M059J (cell line): ENCODE measurements at places on chromosomes 1 and 21. TPM values are rescaled to one million over a fixed set of nuclear protein-coding genes. Genes with fewer than 3 reads are reported as not detected.

GRCh38 chr1:116826818-116827606 lies 72.8 kb downstream of the CD2 start:
- DNase-seq = peak; percentile 90

DNA sequence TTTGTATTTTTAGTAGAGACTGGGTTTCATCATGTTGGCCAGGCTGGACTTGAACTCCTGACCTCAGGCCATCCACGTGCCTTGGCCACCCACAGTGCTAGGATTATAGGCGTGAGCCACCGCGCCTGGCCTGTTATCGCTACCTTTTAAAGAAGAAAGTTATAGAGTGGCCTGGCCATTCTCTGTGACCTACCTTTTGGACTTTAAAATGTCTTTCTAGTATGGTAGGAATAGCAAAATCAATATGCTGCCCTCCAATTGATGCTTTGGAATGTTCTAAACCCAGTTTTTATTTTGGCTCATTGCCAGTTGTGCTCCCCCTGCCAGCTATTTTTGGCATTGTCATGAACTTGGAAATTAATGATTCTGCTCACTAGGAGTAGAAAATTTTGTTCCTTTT lies 19.9 kb downstream of the HIPK1 start:
- no peak for DNase-seq

DNA sequence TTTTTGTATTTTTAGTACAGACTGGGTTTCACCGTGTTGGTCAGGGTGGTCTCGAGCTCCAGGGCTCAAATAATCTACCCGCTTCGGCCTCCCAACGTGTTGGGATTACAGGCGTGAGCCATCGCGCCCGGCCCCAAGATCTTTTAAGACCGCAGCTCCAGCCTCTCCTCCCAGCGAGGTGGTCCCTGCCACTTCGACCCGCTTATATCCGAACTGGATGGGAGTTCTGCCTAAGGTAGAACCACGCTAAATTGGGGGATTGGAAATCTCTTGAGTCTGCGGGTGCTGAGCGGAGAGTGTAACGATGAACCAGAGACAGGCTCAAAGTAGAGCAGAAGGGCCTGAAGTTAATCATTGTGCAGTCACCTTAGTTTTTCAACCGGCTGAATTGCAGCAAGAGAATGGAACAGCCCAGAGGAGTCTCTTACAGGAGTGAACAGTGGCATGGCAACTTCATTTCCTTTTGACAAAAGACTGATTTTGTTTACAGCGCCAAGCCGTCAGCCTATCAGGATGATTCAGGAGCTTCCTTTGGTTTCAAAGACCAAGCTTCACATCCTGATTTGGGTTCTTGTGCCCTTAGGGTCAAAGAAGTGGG lies 726 bp upstream of the CYB5R1 start:
- DNase-seq = peak; percentile 51

- no peak for DNase-seq
These were observed 8.9 kb downstream of the OR2T11 start for GRCh38 chr1:248625971-248626370.

- DNase-seq = peak; percentile 70
These were observed 40.4 kb upstream of the GOLT1A start for GRCh38 chr1:204254031-204254661.

DNA sequence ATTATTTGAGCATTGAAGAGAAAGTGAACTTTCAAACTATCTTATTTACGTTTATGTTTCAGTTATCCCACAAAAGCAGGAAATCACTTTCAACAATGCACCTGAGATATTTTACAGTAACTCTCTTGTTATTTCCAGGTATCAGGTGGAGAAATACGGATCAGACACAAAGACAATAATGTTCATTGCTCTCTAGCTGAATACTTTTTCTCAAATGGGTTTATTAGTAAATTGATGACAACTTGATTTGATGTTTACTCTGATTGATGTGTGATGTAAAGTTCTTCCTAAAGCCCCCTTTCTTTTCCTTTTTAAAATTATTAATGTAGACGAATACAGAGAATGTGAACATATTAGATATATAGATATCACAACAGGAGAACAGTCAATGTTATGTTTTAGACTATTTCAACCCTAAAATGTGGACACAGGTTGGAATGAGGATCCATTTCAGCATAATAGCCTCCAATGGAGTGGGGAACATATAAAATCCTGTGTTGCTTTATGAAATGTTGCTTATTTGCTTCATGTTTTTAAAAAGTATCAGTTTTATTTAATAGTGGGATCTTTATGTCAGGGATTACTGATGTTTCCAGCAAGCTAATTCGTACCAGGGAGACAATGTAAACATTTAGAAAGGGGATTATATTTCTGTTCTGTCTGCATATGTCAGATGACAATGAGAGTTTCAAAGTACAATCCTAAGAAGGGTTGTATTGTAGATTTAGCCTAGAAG lies 1522.3 kb upstream of the TPTE start:
- DNase-seq = no peak

DNA sequence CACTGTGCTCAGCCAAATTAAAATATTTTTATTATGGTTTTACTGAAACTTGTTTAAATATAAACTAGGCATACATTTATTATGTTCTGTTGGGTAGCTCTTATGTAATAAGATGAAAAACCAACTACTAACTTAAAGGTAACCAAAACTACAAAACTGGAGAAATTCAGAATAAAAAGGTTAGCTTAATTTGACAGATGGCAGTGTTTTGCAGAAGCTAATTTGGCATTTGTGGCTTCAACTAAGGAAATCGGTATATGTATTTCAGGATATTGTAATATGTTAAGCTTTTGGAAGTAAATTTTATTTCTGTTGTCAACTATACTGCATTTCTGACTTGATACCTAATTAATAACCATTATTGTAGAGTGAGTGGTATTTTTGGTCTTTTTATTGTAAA lies 18.8 kb downstream of the USP25 start:
- no peak for DNase-seq

DNA sequence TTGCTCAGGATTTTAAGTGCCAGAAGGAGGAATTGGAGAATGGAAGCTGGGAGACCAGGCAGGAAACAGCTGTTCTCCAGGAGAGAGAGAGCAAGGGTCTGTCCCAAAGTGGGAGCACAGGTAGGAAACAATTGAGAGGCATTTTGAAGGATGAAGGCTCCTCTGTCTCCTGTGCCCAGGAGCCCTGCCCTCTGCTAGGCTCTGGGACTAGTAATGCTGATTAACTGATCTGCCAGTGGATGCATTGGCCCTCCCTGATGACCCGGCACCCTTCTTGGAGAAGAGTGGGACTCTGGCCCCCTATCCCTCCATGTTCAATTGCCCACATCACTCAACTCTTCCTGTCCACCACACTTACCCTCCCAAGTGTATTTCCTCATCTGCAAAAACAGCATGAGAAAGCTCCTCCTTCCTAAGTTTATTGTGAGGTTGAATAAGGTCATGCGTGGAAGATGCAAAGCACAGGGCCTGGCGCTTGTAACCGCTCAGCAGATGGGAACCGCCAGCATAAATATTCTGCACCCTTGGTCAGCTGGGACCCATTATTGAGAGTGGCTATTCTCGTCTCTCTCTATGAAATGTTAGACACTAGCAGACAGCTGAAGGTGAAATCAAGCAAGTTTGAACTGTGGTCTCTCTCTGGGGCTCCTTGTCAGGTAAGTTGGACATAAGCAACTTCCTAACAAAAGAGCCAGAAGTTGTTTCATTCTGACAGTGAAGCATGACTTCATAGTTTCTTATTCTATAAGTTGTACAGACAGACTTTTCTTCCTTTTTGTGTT lies 63.0 kb upstream of the ANGPTL1 start:
- DNase-seq = no peak

GRCh38 chr1:173420330-173420806 lies 56.8 kb upstream of the PRDX6 start:
- DNase-seq = peak; percentile 83

DNA sequence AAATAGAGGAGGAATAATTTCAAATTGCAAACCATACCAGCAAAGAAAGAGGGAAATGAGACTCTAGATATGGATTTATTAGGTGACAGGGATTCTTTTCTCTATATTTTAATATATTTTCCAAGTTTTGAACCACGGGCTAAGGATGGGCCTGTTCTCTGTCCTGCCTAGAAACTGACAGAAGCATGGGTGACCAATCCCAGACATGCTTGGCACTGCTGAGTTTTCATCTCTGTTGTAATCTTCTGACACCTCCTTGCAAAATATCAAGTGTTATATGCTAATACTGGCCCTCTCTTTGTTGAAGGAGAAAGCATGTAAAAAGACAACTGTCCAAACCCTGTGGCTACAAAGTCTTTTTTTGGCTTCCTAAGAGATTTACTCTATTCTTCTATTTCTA lies 774 bp upstream of the ANGPTL7 start:
- DNase-seq = no peak

- peak; percentile 13 for DNase-seq
These were observed 58.1 kb downstream of the NME7 start for GRCh38 chr1:169309178-169310166.

GRCh38 chr1:40248412-40248811 lies 675 bp downstream of the TMCO2 start:
- no peak for DNase-seq

GRCh38 chr1:24925082-24925779 lies 4.8 kb downstream of the RUNX3 start:
- DNase-seq = no peak

- DNase-seq = no peak
These were observed 10.5 kb downstream of the ANXA9 start for GRCh38 chr1:150992626-150993025.

DNA sequence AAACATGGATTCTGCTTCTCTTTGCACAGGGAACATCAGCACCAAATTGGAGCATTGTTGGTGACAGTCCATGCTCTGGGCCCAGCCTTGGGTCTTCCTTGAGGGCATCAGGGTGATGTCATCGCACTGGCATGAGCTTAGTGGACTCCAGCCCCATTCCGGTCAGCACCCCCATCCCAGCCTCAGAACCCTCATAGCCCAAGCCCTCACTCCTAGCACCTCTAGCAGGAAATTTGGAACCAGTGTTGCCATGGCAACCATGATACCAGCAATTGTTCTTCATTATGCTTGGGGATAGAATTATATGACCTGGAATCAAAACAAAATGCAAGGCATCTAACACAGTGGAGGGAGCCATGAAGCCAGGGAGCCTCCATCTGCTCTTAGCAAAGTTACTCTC lies 83.1 kb downstream of the VWA5B1 start:
- peak; percentile 89 for DNase-seq

GRCh38 chr1:31505911-31506497 lies 70.3 kb upstream of the TINAGL1 start:
- DNase-seq = peak; percentile 94

DNA sequence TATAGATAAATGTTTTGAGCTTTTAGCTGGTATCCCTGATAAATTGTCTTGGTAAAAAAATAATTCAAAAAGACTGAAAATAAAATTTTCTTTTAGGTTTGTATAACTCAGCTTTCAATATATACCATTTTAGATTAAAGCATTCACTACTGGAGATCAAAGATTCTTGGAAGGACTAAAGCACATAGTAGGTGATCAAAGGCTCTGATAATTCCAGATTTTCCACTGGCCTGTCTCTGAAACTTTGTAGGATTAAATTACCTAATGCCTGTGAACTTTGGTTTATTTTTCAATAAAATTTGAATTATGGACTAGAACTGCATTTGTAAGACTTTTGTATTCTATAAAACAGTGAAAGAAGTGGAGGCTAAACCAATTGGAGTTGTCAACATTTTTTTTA lies 1.2 kb upstream of the RGS18 start:
- DNase-seq = no peak

DNA sequence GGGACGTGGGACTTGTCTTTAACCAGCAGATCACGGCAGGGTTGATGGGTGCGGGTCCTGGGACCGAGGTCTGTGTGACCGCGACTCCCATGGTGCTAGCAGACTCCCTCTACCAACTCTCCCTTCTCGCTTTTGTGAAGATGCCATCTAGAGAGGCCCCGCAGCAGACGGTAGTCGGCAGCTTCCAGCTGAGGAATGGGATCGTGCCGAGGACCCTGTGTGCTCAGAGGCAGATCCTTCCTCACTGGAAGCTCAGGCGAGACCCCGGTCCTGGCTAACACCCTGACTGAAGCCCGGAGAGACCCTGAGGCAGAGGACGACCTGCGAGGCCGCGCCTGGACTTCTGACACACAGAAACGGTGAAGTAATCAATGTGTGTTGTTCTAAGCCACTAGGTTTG lies 12.5 kb upstream of the SPATC1L start:
- no peak for DNase-seq

DNA sequence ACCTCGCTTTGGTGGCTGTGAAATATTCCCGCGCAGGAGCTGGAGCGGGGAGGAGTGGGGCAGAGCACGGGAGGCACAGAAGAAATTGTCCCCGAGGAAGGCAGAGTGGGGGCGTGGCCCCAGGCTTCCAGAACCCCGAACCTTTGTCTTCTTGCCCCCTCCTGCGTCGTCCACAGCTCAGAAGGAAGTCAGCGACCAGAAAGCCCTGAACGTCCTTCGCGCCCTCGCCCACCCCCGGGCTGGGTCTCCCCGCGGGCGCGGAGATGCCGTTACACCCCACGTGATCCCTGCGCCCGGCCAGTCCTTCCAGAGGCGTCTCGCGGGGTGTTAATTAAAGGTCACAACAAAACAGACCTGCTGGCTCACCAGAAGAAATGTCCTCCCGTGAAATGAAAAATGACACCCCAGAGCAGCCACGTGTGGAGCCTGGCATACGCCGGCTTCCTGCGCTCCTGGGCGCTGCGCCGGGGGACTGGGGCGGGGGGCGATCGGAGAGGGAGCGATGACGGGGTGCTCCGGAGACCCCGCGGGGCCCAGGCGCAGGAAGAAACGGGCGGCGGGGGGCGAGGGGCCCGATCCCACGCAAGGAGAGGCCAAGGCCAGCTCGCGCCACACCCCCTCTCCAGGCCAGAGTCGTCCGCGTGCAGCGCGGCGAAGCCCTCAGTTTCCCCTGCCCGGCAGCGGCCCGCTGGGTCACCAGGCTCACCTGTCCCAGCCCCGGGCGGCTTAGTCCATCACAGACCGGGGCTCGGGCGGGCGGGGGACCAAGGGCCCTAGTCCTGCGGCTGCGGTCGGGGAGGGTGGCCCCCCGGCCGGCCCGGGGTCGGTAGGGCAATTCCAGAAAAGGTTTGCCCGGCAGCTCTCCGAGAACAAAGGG lies 995 bp upstream of the KIF26B start:
- peak; percentile 39 for DNase-seq

- no peak for DNase-seq
These were observed 428.7 kb downstream of the PLPP3 start for GRCh38 chr1:56150441-56151215.

- DNase-seq = no peak
These were observed 77.9 kb downstream of the LAMC1 start for GRCh38 chr1:183101081-183101480.

Gene RNU1-2
- not detected in 2 replicates for total RNA-seq

Gene C1orf87
- not detected in 2 replicates for total RNA-seq

Gene CCDC30
- total RNA-seq = 0.34 TPM in 1 of 2 replicates, not detected in the other

Gene SEC16B
- total RNA-seq = 0.79 and 1.2 TPM in 2 replicates

Gene CASP9
- 5.0 and 10.1 TPM in 2 replicates for total RNA-seq

Gene LPGAT1
- total RNA-seq = 25.5 and 38.6 TPM in 2 replicates

Gene VWA5B1
- not detected in 2 replicates for total RNA-seq

Gene C1QTNF12
- not detected in 2 replicates for total RNA-seq

Gene MECR
- 13.8 and 14.3 TPM in 2 replicates for total RNA-seq

Gene TRIM58
- total RNA-seq = not detected in 2 replicates

Gene REG4
- total RNA-seq = 0.17 TPM in 1 of 2 replicates, not detected in the other

Gene BCAR3
- total RNA-seq = 52.4 and 72.2 TPM in 2 replicates

Gene NIBAN1
- 23.3 and 36.0 TPM in 2 replicates for total RNA-seq

Gene SPRR1A
- not detected in 2 replicates for total RNA-seq
